ENCODE measurements at places on chromosomes 7 and 10.

DNA sequence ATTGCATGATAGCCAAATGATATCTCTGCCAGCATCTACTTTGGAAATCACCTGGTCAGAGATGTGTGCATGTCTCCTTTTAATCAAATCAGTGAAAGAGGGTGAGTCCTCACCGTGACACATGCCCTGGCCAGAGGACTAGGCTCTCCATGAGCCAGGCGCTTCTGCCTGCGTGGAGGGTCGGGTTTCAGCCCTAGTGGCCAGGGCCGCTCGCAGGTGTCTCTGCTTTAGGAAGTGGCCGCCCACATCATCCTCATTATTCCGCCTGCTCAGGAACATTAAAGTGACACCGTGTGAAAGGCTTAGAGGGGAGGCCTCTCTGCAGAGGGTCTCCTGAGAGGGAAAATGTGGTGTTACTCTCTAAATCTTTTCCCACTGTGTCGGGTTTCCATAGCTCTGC lies 173.6 kb upstream of the PRKCQ start:
- no peak for DNase-seq

- DNase-seq: peak; percentile 1
Measured at GRCh38 chr10:27743012-27743876, 2.4 kb downstream of the MKX start.

GRCh38 chr10:44685220-44685619 lies 225.9 kb upstream of the TMEM72 start:
- no peak for DNase-seq

GRCh38 chr7:154857728-154858681 lies 144.9 kb downstream of the PAXIP1 start:
- no peak for DNase-seq

Data from NCI-H2107 (cell line).